BJ (cell line): ENCODE measurements at places on chromosomes 2 and 18.

DNA sequence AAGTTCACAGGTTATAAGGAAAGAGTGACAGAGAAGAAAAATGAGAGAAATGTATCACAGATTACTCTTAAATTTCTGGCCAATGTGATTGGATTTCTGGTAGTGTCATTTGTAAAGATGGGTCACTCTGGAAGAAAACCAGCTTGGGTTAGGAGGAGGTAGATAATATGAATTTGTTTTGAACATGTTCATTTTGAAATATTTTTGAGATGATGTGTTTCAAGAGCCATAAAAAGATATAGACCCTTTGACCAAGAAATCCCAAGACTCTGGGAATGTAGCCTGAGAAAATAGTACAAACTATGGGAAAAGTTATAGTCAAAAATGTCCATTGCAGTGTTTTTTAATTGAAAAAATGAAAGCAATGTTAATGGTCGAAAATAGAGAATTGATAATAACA is 70.7 kb downstream of the CALCRL start:
- DNase-seq = peak; percentile 51

- no peak for DNase-seq
Observed at GRCh38 chr2:65050931-65051330, 5.3 kb upstream of the CEP68 start.

GRCh38 chr2:235461763-235462414 is 32.0 kb upstream of the AGAP1 start:
- DNase-seq = no peak

- DNase-seq = no peak
Observed at GRCh38 chr2:26752656-26753055, 11.4 kb upstream of the SLC35F6 start.

DNA sequence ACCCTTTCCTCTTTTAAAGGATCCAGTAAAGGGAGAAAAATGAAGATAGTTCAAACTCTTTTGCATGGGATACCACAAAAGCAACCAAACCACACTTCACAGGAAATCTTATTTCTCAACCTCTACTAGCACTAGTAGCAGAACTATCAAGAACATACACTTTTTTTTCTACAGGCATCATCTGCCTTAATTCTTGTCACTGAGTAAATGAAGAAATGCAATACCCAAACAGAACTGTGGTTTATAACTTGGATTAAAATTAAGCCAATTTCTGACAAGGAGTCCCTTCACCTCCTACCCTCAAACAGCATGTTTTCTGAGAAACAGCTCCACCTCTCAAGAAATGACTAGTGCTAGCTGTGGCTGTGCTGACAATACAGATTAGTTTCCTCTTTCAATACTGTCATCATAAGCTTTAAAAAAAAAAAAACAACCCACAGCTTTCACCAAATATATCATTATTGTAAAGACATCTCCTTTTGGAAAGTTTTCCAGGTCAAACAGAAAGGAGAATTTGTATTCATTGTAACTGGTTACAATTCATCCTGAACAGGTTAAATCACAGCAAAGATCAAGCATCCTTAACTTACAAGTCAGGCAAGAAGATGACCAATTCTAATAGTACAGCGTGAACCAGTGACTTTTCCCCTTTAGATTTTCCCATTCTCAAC is 44.4 kb downstream of the PTPN2 start:
- no peak for DNase-seq

DNA sequence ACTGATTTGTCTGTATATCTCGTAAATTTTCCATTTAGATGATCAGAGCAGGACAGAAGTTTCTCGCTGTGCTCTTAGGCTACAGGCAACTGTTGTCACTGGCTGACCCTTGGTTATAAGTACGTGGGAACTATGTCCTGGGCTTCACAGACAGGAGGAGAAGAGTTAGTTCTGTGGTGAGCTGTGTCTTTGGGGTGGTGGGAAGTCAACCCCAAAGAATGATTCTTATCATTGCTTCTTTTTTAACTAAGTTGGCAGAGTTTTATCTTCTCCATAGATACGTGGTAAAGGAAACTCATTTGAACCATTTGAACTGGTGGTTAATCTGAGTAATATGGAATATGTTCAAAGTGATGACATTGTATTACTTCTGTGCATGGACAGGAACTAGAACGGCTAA is 230.6 kb upstream of the EPAS1 start:
- no peak for DNase-seq

- no peak for DNase-seq
Observed at GRCh38 chr18:64245126-64245861, 96.4 kb upstream of the LINC00305 start.

DNA sequence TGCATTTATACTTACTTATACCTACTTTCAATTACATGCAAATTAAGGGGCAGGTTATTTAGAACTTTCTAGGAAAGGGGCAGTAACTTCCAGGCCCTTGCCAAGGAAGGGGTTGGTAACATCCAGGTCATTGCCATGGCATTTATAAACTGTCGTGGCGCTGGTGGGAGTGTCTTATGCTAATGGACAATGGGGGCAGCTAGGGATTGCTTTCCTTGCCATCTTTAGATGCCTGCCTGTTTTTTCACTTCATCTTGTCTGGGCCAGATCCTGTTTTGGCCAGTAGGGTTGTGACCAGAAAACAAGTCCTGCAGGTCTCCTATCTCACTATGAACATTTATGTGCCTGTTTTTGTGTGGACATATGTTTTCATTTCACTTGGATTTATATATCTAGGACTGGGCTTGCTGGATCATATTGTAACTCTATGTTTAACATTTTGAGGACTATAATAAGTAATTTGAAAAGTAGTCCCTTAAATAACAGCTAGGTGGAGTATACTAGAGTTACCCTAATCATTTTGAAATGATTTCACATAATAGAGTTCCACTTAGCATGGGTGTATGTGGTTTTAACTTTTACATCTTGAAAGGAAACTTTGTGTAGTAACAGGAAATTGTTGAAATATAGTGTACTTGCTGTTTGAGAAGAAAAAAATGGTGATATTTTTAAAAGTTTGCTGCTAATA is 56.1 kb downstream of the LCLAT1 start:
- DNase-seq = no peak

DNA sequence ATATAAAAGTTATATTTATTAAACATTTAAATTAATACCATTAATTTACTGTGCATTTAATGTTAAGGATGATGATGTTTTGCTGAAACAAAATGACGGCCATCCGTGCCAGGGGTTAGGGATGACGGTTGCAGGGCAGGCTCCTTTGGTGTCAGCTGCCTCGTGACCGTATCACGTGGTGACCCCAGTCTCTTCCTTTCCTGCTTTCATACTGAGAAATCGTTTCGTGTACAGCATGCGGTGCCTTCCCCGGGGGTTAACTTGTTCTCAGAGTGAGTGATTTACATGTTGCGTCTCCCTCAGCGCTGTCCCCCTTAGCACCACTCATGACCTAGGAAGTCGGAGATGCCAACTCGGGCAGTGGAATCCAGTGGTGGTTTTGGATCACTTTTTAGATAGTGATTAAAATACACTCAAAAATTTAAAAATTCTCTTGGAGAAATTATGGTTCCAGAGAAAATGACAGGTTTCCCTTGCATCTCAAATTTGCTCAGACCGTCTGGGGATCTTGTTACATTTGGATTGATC is 290.8 kb downstream of the GBX2 start:
- DNase-seq = no peak

DNA sequence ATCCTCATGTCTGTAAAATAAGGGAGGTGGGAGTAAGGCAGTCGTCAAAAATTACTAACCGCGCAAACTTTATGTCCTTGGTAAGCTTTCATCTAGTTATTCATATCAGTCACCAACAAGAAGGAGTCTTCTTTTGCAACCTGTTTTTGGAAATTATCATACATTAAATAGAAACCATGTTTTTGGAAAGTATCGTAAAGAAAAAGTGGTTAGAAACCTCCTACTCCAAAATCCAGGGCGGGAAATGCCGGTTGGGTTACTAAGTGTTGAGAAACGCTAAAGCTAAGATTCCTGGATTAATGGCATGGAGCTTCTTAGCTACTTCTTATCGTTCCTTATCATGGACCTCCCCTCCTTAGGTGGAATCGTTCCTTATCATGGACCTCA is 778 bp downstream of the BBS5 start:
- no peak for DNase-seq

- DNase-seq = no peak
Observed at GRCh38 chr2:104539649-104540048, 314.3 kb upstream of the POU3F3 start.

- no peak for DNase-seq
Observed at GRCh38 chr2:206305523-206306245, 31.2 kb downstream of the ZDBF2 start.

DNA sequence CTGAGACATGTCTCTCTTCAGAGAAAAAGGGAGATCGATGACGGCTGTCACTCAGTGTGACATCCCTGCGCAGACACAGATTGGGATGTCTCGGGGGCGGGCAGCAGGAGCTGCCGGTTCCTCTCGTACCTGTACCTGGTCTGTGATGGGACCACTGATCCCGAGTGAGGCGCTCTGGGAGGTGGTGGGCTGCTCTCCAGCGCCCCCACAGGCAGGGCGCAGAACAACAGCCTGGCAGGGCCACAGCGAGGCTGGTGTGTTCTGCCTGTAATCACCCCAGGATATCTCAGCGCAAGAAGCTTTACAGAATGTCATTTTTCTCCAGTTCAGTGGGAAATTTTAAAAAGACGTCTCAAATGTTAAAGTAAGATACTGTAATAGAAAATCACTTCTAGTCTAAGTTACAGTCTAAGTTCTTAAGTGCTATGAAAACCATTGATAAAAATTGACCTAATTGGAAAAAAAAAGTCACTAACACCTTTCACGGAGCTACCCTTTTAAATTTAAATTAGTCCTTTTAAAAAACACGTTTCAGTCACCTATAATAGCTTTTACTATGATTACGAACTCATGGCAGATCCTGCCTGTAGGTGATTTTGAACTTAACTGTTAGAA is 189.8 kb downstream of the SNTG2 start:
- no peak for DNase-seq

DNA sequence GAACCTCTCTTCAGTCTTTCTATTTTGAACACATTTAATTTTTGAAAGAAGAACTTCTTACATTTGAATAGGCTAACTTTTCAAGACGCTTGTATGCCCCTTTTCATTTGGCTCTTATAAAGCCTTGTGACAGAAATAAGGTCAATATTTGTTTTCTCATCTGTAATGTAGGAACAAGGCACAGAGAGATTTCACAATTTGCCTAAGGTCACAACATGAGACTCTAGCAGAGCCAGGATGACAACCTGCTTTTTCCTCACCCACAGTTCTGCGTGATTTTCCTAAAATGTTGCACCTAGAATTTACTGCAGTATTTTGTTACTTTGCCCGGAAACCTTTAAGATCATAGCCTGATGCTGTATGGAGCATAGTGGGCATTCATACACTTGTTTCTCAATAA is 67.4 kb downstream of the TXNL1 start:
- no peak for DNase-seq

DNA sequence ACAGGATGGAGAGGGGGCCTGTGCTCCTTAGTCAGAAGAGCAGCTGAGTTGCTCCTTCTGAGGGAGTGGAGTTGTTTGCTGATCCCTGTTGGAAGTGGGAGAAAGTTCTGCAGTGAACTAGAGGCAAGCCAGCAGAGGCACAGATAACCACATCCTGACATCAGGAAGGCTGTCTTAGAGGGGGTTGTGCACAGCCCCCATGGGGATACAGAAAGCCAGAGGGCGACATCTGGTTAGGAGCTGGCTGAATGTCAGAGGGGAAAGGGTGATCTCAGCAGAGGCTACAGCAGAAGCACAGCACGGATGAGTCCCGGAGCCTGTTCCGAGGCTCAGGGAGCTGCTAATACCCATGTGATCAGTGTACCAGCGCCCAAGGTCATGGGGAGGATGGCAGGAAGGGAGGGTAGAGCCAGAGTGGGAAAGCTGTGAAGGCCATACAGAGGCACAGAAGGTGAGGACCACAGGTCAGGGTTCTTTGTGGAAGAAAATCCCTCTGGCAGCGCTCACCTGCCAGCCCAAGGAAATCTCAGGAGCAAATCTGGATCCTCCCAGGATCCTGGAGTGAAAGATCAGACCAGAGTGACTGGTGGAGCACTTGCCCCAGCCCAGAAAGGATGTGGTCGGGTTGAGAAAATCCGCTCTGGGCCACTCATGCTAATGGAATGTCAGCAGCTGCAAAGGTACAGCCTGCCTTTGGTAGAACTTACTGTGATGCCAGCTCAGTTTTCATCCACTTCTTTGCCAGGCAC is 111.8 kb downstream of the STPG4 start:
- DNase-seq = peak; percentile 66

- no peak for DNase-seq
Observed at GRCh38 chr2:72954376-72955227, 37.3 kb downstream of the EMX1 start.

DNA sequence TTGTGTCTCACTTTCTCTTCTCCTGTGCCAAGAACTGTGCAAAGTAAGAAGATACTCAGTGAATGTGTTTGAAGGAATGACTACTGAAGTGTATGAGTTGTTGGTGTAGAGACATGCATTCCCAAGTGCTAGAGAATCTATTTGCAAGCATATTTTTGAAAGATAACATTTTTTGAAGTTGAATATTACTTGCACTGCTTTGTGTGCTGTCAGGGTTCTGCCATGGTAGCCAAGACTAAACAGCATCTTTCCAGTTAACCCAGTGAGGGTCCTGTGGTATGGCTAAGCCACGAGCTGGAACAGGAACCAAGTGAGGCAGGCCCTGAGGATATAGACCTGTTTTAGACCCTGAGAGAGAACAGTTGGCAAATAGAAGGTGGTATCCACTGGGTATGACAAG is 35.2 kb upstream of the EFEMP1 start:
- no peak for DNase-seq

- peak; percentile 29 for DNase-seq
Observed at GRCh38 chr2:12555012-12555645, 161.6 kb upstream of the TRIB2 start.

DNA sequence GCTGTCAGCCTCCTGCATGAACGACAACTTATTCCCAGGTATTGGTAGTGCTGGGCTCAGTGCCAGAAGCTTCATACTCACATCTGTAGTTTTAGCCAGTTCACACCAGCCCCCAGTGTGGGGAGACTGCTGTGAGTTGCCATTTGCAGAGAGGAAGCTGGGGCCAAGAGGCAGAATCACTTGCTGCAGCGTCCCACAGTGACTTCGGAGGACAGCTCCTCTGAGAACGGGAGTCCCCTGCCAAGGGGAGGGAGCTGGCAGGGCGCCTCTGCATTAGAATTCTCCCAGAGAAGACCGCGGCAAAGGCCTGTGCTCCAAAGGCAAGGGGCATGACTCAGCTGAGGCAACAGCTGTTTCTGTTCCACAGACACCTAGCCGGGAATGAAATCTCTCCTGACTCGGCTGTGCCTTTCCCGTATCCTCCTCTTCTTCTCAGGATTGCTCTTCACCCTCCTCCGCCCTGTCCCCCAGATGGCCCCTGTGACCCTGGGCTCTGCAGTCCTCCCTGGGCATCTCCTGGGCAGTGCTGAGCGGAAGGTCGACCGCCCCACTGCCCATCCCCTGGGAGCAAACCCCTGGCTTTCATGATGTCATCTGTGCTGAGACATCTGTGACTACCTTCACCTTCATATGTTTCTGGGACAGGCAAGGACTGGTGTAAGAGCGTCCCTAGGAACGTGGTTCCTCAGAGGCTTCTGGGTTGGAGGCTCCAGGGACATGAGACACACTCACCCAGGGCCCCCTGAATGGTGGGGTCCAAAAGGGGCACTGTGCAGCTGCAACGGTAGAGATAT is 18.0 kb downstream of the MAL start:
- DNase-seq = peak; percentile 19

GRCh38 chr18:8763611-8764010 is 58.3 kb downstream of the MTCL1 start:
- no peak for DNase-seq
